Activated CD8-positive, alpha-beta memory T cell treated with anti-CD3 and anti-CD28 coated beads for 24 hours (primary cell): ENCODE measurements at places on chromosomes 7 and 10.

DNA sequence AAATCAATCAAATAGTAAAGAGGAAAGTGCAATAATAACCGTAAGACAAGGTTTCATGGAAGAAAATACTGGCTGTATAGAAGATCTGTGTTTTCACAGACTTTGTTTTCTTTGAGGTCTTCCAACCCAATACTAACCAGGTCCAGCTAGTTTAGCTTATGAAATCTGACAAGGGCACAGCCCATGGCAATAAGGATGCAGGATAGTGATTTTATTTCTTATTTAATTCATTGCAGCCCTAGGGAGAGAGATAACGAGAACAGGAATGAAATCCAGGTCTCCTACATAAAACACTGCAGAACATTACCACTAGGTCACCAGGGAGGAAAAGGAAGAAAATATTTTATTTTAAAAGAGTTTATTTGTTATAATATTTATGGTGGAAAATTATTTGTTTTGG lies 145.1 kb downstream of the DNAJC1 start:
- no peak for DNase-seq

GRCh38 chr7:80641548-80641947 lies 3.1 kb downstream of the CD36 start:
- DNase-seq: no peak

DNA sequence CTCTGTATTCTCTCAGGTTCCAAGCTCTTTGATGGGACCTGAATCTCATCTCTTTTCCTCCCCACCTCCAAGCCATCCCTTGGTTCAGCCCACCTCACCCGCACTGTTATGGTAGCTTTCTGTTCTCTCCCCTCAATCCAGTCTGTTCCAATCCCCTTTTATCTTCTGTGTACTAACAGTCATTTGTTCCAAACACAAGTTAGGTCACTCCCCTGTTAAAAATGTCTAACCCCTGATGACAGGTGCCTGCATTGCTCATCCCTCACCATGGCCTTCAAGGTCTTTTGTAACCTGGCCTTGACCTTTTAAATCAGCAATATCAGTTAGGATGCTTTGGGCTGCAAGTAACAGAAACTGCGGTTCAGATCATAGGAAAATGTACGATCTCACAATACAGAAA lies 74.8 kb downstream of the CYP26A1 start:
- DNase-seq: no peak

- no peak for DNase-seq
Measured at GRCh38 chr7:20269726-20270125, 52.5 kb upstream of the MACC1 start.

DNA sequence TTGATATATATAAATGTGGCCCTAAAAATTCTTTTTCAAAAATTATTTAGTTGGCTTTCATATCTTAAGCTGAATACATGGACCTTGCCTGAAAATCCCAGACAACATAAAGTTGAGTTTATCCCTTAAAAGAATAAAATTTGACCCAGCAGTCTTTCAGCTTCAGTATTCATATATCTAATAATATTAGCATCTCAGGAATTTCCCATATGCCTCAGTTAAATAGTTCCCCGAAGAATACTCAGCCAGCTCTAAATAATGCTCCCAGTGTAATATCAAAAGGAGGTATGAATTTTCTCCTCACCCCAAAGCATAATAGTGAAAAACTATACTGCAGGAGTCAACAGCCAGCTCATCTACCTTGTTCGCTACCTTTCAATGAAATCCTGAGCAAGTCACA lies 145.9 kb downstream of the CTNNA3 start:
- no peak for DNase-seq

- DNase-seq: no peak
Measured at GRCh38 chr7:153107826-153108225, 348.3 kb downstream of the ACTR3B start.

DNA sequence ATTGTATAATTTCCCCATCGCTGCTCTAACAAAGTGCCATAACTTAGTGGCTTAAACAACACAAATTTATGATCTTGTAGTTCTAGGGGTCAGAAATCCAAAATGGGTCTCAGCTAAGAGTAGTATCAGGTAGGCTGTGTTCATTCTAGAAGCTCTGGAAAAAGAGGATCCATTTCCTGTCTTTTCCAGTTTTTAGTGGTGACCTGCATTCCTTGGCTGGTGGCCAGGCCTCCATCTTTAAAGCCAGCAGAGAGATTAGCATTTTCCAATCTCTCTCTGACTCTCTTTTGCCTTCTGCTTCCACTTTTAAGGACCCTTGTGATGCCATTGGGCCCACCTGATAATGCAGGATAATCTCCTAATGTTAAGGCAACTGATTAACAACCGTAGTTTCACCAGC lies 41.0 kb upstream of the C10orf120 start:
- no peak for DNase-seq
